ENCODE measurements at places on chromosomes 6 and 20.

GRCh38 chr6:157033428-157034140, 256.4 kb downstream of the ARID1B start:
- DNase-seq: no peak

- peak; percentile 54 for DNase-seq
Measured at GRCh38 chr6:26420688-26421171, 18.7 kb downstream of the BTN3A1 start.

- DNase-seq: no peak
Measured at GRCh38 chr6:140027219-140027618, 652.8 kb upstream of the CITED2 start.

DNA sequence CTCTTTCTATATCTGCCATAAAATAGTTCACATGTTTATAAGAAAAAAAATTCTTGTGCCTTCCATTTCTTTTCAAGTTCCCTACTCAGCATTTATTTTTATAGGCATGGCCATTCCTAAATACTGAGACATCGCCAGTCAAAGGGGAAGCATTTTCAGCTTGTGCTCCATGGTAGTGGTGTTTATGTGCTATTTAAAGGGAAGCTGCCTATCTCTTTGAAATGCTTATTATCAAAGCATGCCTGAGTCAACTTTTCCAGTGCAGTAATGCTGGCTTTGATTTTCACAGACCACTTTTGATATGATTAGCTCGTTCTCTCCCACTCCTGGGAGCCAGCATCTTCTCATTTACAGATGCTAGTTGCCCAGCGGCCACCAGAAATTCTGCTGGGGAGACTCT, 124.1 kb upstream of the RIN2 start:
- no peak for DNase-seq

- DNase-seq: no peak
Measured at GRCh38 chr6:160030103-160030502, 61.2 kb downstream of the IGF2R start.

DNA sequence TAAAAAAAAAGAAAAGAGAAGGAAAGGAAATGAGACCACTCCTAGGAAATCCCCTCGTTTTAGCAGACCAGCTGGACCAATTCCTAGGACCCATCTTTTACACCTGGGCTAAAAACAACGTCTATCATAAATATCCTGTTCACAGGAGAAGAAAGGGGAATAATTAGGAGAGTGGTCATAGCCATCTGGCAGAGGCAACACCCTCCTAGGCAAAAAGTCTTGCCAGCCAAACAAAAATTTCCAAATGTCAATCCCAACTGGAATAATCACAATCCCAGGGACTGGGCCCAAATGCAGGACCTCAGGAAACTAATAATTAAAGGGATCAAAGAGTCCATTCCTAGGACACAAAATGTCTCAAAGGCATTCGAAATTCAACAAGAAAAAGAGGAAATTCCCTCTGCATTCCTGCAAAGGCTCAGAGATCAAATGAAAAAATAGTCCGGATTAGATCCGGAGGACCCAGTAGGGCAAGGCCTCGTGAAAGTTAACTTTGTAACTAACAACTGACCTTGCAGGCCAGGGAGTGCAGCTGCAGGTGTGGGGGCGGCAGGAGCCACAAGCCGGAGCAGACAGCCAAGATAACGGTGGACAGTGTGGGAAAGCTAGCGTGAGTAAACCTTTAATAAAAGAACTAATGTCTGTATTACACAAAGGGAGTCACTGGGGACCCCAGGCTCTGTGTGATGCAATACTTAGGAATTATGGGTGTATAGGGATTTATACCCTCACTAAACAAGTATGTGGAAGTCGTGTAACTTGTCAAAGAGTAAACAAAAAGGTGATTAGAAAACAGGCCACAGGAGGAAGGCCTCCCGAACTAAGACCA, 11.7 kb downstream of the LCA5 start:
- DNase-seq: no peak

DNA sequence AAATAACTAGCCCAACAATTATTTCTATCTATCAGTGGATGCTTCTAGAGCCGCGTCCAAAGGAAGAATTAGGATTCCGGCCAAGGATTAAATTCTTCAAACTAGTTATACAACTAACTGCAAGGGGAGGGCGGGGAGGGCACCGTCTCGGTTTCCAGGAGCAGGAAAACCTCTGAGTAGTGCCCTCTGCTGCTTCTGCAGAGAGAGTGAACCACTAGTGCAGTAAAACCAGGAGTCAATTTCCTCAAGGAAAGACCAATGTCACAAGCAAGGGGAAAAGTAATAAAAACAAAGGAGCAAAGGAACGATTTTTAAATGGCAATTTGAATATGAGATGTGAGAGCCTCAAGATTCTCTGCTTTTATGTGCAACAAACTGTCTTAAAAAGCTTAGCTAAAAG, 16.5 kb upstream of the UBE2J1 start:
- DNase-seq: no peak

GRCh38 chr6:167688123-167688522, 138.6 kb upstream of the AFDN start:
- DNase-seq: no peak

DNA sequence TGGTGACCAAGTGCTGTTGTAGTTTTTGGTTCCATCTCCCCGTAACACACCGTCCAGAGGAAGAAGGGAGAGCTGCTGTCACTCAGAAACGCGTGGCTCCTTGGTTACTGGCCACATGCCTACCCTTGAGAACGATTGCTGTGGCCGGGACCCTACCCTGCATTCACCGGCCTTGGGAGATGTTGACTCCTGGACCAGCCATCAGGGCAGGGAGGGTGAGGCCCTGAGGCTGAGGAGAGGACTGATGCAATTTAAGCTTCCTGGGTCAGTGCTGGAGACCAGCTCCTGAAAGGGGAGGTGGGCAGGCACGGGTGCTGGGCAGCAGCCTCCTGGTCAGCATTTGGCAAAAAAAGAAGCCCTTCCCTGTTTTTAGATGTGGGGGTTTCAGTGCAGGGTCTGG, 31.5 kb downstream of the ERMARD start:
- no peak for DNase-seq

GRCh38 chr6:169409742-169410312, 156.2 kb upstream of the THBS2 start:
- no peak for DNase-seq

DNA sequence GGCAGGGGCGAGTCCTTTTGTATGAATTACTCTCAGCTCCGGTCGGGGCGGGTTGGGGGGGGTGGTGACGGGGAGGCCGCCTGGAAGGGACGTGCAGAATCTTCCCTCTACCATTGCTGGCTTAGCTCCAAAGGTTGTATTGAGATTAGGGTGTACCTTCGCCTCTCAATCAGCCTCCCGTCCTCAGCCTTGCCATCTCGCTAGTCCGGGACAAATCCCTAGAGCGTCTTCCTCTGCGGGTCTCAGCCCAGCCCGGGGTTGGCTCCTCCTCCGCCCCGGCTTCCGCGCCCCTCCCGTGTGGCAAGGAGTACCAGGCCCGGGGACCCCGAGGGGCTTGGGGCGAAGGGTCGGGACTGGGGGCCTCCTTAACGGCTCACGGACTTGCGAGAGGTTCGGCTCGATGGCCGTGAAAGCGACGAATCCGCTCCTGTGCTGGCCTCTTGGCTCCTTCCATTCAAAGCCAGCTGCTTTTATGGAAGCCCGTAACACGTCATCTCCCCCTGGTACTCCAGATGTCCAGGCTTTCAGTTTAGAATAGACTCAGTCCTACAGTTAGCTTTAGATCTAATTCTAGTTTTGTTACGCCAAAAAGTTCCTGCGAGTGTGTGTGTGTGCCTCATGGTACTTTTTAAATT, 636 bp upstream of the EEF1A1 start:
- DNase-seq: no peak

DNA sequence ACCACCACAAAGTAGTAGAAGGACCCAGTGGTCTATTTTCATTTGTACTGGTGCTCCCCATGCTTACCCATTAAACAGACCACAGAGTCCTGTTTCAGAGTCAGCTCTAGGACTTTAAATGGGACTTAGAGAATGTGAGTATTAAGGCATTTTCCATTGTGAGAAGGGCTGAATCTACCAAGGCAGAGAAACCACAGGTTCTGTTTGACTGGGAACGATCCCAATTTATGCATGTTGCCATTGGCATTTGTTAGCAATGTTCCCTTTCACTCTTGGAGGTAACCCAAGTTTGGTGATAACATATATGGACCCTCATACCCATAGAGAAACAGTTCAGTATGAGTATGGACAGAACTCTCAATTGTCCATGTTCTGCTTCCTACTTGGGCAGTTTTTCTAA, 672.8 kb downstream of the KIF16B start:
- DNase-seq: no peak

DNA sequence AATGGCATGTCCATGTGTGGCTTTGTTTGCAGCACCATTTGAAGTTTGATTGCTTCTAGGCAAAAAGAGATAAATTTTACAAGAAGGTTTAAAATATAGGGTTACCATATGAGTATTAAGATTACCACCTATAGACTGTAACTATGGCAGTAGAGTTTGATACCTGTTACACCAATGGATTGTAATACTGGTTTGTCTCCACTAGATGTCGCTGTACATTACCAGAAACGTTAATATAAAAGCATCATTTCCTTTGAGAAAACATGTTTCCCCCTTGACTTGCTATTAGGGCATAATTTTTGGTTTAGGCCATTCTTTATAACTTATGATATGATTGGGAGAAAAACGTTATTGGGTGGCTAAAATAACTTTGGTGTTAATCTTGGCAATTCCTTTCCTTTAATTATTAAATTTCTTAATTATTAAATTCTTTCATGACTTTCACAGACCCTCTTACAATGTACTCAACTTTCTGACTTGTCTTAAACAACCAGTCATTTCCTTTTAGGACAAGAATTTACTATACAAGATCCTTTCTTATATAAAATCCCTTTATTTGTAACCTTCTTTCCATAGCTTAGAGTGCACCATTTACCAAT, 42.8 kb downstream of the HLA-DPB1 start:
- DNase-seq: peak; percentile 10

- DNase-seq: no peak
Measured at GRCh38 chr6:125930765-125931418, 25.7 kb upstream of the HINT3 start.

- no peak for DNase-seq
Measured at GRCh38 chr6:87182321-87182720, 27.0 kb downstream of the ZNF292 start.

DNA sequence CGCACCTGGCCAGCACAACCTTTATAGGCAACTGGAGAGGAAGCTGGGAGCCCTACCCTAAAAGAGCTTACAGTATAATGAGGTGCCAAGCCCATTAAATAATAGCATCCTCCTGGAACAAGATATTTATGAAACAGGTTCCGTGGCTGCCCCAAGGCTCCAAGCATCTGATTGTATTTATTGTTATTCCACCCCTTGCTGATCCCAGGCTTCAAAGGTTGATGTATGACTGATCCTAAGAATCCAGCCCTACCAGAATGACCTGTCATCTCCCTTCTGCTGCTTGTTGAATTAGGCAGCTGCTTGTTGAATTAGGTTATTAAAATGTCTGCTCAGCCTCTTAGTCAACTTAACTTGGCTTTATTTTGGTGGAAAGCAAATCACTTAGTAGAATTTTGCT, 35.2 kb upstream of the SASH1 start:
- DNase-seq: no peak

GRCh38 chr20:40575851-40576250, 113.2 kb downstream of the MAFB start:
- DNase-seq: no peak

GRCh38 chr6:89071036-89071435, 9.5 kb upstream of the PNRC1 start:
- DNase-seq: no peak

GRCh38 chr20:18005170-18005989, 36.6 kb downstream of the MGME1 start:
- DNase-seq: peak; percentile 62

DNA sequence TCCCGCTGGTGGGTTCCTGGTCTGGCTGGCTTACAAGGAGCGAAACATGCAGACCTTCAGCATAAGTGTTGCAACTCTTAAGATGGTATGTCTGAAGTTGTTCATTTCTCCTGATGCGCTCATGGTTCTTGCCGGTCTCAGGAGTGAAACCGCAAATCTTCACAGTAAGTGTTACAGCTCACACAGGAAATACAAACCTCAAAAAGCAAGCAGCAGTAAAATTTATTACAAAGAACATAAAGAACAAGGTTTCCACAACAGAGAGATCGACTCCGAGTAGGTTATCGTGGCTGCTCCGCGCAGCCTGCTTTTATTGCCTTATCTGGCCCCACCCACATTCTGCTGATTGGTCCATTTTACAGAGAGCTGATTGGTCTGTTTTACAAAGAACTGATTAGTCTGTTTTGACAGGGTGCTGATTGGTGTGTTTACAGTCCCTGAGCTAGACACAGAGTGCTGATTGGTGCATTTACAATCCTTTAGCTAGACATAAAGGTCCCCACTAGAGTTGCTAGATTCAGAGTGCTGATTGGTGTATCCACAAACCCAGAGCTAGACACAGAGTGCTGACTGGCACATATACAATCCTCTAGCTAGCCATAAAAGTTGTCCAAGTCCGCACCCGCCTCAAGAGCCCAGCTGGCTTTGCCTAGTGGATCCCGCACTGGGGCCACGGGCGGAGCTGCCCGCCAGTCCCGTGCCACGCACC, 39.2 kb downstream of the TRIM27 start:
- peak; percentile 93 for DNase-seq

GRCh38 chr6:4413073-4413472, 277.7 kb upstream of the ECI2 start:
- DNase-seq: no peak

DNA sequence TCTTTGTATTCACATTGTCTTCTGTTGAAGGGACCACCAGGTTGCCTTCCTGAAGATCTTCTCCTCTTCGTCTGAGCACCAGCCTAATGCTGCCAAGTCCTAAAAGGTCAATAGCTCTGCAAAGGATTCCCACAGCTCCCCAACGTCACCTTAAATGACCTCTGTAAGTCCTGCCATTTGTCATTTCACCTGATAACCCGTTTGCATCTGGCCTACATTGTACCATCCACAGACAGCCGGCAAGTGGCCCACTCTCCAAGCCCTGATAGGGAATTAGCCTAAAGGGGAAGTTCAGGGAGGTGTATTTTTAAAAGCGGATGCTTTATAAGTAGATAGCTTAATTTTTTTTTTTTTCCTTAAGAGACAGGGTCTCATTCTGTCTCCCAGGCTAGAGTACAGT, 127.8 kb downstream of the ZMYND8 start:
- no peak for DNase-seq

GRCh38 chr20:46190478-46191167, 72.5 kb downstream of the CD40 start:
- no peak for DNase-seq

DNA sequence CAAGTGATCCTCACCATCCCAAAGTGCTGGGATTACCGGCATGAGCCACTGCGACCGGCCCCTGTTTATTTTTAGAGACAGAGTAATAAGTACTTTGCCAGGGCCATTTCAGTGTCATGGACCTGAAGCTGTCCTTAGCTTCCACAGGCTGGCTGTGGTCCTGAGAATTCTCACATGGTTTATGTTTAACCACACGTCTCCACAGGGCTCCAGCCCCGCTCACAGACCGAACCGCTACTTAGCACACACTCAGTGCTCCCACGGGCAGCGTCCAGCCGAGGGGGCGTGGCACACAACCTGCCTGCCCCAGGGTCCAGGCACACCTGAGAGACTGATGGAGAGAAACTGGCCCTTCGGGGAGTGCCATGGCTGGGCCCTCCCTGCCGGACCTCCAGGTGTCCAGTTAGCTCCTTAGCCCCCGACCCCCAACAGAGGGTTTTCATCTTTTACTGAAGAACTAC, 11.7 kb downstream of the ACSS1 start:
- DNase-seq: no peak

- no peak for DNase-seq
Measured at GRCh38 chr6:116714296-116714695, 33.3 kb downstream of the KPNA5 start.

GRCh38 chr20:38628580-38629470, 27.2 kb downstream of the ARHGAP40 start:
- no peak for DNase-seq

- DNase-seq: no peak
Measured at GRCh38 chr6:22133357-22133756, 163.5 kb downstream of the PRL start.

All from Caki2 (cell line).